ENCODE measurements at places on chromosomes 16 and 17. TPM values are rescaled to one million over a fixed set of nuclear protein-coding genes. Genes with fewer than 3 reads are reported as not detected.

DNA sequence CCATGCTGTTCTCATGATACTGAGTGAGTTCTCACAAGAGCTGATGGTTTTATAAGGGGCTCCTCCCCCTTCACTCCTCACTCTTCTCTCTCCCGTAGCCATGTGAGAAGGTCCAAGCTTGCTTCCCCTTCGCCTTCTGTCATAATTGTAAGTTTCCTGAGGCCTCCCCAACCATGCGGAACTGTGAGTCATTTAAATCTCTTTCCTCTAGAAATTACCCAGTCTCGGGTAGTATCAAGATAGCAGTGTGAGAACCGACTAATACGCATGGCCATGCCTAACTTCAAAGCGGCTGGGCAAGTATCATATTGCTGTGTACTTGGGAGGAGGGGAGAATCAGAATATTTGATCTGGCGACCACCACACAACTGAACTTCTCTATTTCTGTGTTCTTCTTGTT lies 88.3 kb downstream of the PRKCB start:
- no peaks in the 10 kb centered on the region for H3K4me1 ChIP-seq
- DNase-seq = no peak

DNA sequence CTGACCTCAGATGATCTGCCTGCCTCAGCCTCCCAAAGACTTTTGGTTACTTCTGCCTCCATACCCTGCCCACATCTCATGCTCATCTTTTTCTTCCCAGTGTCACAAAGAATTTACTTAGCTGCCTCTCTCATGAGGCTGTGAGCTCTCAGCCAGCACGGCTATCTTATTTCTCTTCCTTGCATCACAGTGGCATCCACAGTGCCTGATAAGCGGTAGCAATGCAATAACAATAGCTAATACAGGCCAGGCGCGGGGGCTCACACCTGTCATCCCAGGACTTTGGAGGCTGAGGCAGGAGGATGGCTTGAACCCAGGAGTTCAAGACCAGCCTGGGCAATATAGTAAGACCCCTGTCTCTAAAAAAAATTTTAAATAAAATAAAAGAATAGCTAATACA lies 15.5 kb upstream of the MARVELD3 start:
- no peak overlapping the region for H3K27ac ChIP-seq
- no peaks in the 10 kb centered on the region for H3K27me3 ChIP-seq
- no peaks in the 10 kb centered on the region for H3K36me3 ChIP-seq
- no peak for DNase-seq

DNA sequence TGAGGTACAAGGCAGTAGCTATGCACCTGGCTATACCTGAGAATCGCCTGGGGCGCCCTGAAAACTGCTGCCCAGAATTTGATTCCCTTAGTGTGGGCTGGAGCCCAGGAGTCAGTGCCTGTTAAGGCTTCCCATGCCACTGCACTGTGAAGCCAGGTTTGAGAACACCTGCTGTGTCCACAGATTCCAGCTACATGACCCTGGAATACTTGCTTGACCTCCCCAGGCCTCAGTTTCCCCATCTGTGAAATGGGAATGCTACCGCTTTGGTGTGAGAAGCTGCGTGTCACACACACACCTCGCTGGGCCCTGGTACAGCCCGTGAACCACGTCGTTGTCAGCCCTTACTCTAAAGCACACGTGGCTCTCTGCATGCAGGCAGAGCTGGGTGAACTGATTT lies 271.0 kb downstream of the C16orf95 start:
- no peak for DNase-seq
- no peak overlapping the region for H3K4me3 ChIP-seq
- no peaks in the 10 kb centered on the region for H3K36me3 ChIP-seq
- H3K4me1 ChIP-seq = peaks cover 15% of the 10 kb centered on the region
- H3K27ac ChIP-seq = no peak overlapping the region
- H3K27me3 ChIP-seq = no peaks in the 10 kb centered on the region

DNA sequence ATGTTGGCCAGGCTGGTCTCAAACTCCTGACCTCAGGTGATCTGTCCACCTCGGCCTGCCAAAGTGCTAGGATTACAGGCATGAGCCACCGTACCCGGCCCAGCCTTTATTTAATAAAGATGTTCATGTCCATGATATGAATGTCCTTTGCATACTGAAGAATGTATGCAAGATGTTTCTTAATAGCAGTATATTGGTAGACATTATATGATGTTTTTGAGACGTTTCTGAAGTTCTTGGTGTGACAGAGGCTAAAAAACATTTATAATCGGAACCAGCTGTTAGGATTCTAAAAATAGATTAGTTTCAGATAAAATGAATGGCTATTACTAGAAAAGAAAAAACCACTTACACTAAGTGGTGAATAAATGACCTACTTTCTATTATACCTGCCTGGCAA lies 11.8 kb downstream of the PDZD9 start:
- H3K27ac ChIP-seq = no peak overlapping the region
- DNase-seq = no peak
- no peaks in the 10 kb centered on the region for H3K27me3 ChIP-seq
- H3K36me3 ChIP-seq = peaks cover 7% of the 10 kb centered on the region

- H3K27ac ChIP-seq = no peak overlapping the region
- no peaks in the 10 kb centered on the region for H3K27me3 ChIP-seq
- DNase-seq = no peak
- H3K4me1 ChIP-seq = no peaks in the 10 kb centered on the region
Measured at GRCh38 chr17:30808785-30809286, 15.7 kb downstream of the CRLF3 start.

The STX1B gene
- 3.2 TPM for total RNA-seq

The MYL4 gene
- 17.0 TPM for total RNA-seq

The GAS7 gene
- total RNA-seq = 13.7 TPM
